ENCODE measurements at places on chromosomes 7 and 10. TPM values are rescaled to one million over a fixed set of nuclear protein-coding genes. Genes with fewer than 3 reads are reported as not detected.

Gene OR2A12
- total RNA-seq, result not detected

Gene MYOZ1
- total RNA-seq, result 0.16 TPM

DNA sequence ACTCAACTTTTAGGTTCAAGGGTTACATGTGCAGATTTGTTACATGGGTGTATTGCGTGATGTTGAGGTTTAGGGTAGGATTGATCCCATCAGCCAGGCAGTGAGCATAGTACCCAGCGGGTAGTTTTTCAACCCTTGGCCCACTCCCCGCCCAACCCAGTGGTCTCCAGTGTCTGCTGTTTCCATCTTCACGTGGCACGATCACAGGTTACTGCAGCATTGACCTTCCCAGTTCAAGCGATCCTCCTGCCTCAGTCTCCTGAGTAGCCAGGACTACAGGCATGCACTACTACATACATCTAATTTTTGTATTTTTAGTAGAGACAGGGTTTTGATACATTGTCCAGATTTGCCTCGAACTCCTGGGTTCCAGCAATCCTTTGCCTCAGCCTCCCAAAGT, 905.7 kb upstream of the ZNF722 start:
- H3K27ac ChIP-seq, result no peak overlapping the region
- no peak overlapping the region for H3K4me3 ChIP-seq
- DNase-seq, result no peak

Gene NUTM2E
- total RNA-seq, result 1.6 TPM

Gene TMEM196
- 0.55 TPM for total RNA-seq

GRCh38 chr7:141533149-141533949, 17.9 kb upstream of the AGK start:
- peak; percentile 74 for DNase-seq
- H3K27me3 ChIP-seq, result peaks cover 2% of the 10 kb centered on the region
- H3K4me1 ChIP-seq, result peaks cover 6% of the 10 kb centered on the region
- no peaks in the 10 kb centered on the region for H3K36me3 ChIP-seq

- H3K27ac ChIP-seq, result no peak overlapping the region
- H3K4me3 ChIP-seq, result no peak overlapping the region
Measured at GRCh38 chr10:98611436-98611835, 164.7 kb upstream of the HPS1 start.

- H3K27me3 ChIP-seq, result no peaks in the 10 kb centered on the region
- H3K4me1 ChIP-seq, result no peaks in the 10 kb centered on the region
- DNase-seq, result no peak
- H3K27ac ChIP-seq, result peak overlapping the region; percentile 11
Measured at GRCh38 chr7:50362712-50363282, 58.3 kb downstream of the IKZF1 start.

GRCh38 chr10:81865581-81865980, 9.4 kb upstream of the NRG3 start:
- H3K36me3 ChIP-seq, result peaks cover 6% of the 10 kb centered on the region
- DNase-seq, result no peak
- peaks cover 19% of the 10 kb centered on the region for H3K27me3 ChIP-seq

Gene VOPP1
- total RNA-seq, result 50.7 TPM

GRCh38 chr7:786472-787255, 45.6 kb upstream of the SUN1 start:
- H3K36me3 ChIP-seq, result peaks cover 34% of the 10 kb centered on the region
- H3K4me1 ChIP-seq, result no peaks in the 10 kb centered on the region
- H3K27ac ChIP-seq, result no peak overlapping the region
- DNase-seq, result peak; percentile 66
- no peaks in the 10 kb centered on the region for H3K27me3 ChIP-seq

- no peak for DNase-seq
- H3K27ac ChIP-seq, result no peak overlapping the region
- peaks cover 3% of the 10 kb centered on the region for H3K36me3 ChIP-seq
- H3K4me3 ChIP-seq, result no peak overlapping the region
Measured at GRCh38 chr10:45387096-45387893, 13.3 kb downstream of the ALOX5 start.

- H3K27me3 ChIP-seq, result peaks cover 4% of the 10 kb centered on the region
- no peak overlapping the region for H3K27ac ChIP-seq
- DNase-seq, result no peak
- H3K36me3 ChIP-seq, result no peaks in the 10 kb centered on the region
- H3K4me3 ChIP-seq, result no peak overlapping the region
- no peaks in the 10 kb centered on the region for H3K4me1 ChIP-seq
Measured at GRCh38 chr10:36263871-36264270, 621.8 kb upstream of the FZD8 start.

Gene VAX1
- 0.23 TPM for total RNA-seq

DNA sequence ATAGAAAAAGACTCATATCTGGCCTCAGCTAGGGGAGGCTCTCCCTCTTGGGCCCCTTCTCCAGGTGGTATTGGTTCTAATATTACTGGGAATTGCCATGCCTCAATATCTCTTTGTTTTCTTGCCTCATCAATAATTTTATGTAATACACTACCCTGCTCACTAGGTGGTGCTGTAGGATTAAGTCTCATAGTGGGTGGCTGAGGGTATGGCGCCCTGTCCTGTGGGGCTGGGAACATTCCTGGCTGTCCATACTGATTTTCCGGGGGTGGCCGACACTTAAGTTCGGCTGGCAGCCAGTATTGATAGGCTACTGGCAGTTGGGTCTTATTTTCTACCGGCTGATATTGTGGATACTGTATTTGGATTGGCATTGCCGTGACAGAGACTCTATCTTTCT, 9.0 kb upstream of the TAS2R3 start:
- H3K4me3 ChIP-seq, result no peak overlapping the region
- peaks cover 73% of the 10 kb centered on the region for H3K36me3 ChIP-seq
- H3K27me3 ChIP-seq, result no peaks in the 10 kb centered on the region
- no peak overlapping the region for H3K27ac ChIP-seq
- no peak for DNase-seq

DNA sequence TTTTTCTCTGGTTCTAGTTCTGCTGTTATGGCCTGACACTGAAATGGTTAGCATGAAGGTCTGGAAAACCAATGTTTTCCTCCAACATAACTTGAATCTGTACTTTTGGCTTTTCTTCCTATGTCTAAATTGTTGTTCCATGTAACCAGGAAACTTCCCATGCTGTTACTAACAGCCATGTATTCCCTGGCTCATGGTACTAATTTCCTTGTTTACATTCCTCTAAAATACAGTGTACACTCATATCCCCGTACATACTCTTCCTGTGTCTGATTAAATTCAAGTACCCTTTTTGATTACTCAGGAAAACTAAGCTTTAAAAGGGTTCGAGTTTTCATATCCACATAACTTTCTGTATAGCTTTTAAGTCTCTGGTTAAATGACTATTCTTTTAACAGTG, 12.3 kb upstream of the ACSM6 start:
- no peak overlapping the region for H3K27ac ChIP-seq
- H3K4me3 ChIP-seq, result peak overlapping the region; percentile 25
- DNase-seq, result no peak
- no peaks in the 10 kb centered on the region for H3K27me3 ChIP-seq
- H3K4me1 ChIP-seq, result peaks cover 4% of the 10 kb centered on the region
- H3K36me3 ChIP-seq, result no peaks in the 10 kb centered on the region

GRCh38 chr7:22781230-22781711, 41.4 kb downstream of the TOMM7 start:
- no peak overlapping the region for H3K4me3 ChIP-seq
- no peaks in the 10 kb centered on the region for H3K36me3 ChIP-seq
- no peaks in the 10 kb centered on the region for H3K27me3 ChIP-seq

GRCh38 chr10:130044067-130045061, 66.3 kb downstream of the C10orf143 start:
- H3K4me1 ChIP-seq, result no peaks in the 10 kb centered on the region
- H3K36me3 ChIP-seq, result no peaks in the 10 kb centered on the region
- no peak overlapping the region for H3K27ac ChIP-seq
- peaks cover 24% of the 10 kb centered on the region for H3K27me3 ChIP-seq
- no peak overlapping the region for H3K4me3 ChIP-seq
- no peak for DNase-seq

Gene GLI3
- total RNA-seq, result 141 TPM

Data from neural crest cell (in vitro differentiated cells).